Tongue (tissue), 3 donors: ENCODE measurements at places on chromosomes 7 and 10. TPM values are rescaled to one million over a fixed set of nuclear protein-coding genes. Genes with fewer than 3 reads are reported as not detected.

- no peak for DNase-seq
Measured at GRCh38 chr7:40468891-40469864, 334.4 kb downstream of the SUGCT start.

GRCh38 chr7:74307738-74308505, 18.7 kb downstream of the CLIP2 start:
- no peak for DNase-seq

DNA sequence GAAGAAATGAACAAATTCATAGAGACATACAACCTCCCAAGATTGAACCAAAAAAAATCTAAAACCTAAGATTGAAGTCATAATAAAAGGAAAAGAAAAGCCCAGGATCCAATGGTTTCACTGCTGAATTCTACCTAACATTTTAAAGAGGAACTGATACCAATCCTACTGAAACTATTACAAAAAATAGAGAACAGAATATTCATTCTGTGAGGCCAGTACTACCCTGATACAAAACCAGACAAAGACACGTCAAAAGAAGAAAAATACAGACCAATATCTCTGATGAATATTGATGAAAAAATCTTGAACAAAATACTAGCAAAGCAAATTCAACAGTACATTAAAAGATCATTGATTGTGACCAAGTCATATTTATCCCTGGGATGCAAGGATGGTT, 128.5 kb upstream of the STEAP1 start:
- DNase-seq = no peak

TAS2R39 gene
- not detected for total RNA-seq

- DNase-seq = no peak
Measured at GRCh38 chr10:130804281-130804680, 507.2 kb downstream of the TCERG1L start.

DNA sequence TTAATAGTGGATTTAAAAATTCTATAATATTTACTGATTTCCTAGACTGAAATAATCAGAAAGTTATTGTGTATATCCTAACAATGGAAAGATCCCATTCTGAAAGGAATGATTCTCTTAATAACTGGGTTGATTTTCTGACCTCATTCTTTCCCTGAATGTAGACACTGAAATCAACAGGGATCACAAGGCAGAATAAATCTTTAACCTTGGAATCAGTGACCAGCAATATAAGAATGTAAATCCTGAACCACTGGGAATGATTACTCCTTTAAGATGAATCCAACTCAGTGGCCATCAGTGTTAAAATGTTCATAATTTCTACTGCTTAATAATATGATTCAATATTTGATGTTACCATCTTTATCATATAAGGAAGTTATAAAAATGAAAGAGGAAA, 47.6 kb downstream of the ANKRD26 start:
- DNase-seq = no peak

CYP3A5 gene
- total RNA-seq = 38.5 TPM

DNA sequence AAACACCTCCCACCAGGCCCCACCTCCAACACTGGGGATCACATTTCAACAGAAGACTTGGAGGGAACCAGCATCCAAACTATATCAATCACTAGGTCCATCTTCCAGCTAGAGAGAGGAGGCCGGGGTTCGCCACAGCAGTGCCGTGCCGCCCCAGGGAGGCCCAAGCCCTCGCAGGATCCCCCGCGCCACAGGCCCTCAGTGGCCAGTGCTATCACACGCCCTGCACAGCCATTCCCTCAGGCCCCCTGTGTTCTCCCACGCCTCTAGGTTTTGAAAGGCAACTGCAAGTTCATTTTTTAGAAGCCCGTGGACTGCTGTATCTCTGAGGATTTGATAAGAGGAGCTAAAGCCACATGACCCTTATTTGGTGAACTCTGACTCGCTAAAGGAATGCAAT, 136.4 kb downstream of the OAT start:
- no peak for DNase-seq

DNA sequence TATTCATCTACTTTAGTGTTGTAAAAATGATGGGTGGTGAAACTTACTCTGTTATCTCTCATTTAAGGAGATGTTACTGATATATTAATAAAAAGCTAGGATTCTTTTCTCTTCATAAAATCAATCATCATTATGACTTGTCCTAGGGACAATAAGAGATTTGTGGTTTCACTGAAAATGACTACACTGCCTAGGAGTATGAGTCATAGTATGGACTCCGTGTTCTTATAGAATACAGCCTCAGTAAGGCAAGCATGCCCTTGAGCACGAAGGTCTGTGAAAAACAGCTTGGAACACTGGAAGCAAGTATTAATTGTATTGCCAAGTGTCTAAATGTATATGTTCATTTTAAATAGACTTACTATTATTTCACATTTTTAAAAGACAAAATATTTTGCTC, 749.2 kb upstream of the PCDH15 start:
- no peak for DNase-seq

PLXNA4 gene
- 5.7 TPM for total RNA-seq

GRCh38 chr7:12552876-12553275, 17.6 kb upstream of the SCIN start:
- DNase-seq = no peak

DNA sequence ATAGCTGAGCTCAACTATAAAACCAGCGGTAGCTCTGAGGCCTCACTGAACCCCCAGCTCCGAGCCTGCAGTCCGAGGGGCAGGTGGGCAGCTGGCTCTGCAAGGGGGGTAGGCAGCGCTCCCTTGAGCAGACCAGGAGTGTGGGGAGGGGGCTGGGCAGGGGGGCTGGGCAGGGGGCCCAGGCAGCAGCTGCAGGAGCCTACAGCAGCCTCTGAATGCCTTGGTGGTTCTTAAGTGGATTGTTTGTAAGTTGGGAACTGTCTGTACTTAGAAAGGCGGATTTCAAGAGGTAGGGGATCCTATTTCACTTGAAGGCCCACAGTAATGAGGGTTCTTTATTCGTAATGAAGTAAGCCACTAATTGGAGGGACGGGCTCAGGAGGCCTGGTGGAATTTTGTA, 72.3 kb downstream of the ICA1 start:
- peak; percentile 67 for DNase-seq

DNA sequence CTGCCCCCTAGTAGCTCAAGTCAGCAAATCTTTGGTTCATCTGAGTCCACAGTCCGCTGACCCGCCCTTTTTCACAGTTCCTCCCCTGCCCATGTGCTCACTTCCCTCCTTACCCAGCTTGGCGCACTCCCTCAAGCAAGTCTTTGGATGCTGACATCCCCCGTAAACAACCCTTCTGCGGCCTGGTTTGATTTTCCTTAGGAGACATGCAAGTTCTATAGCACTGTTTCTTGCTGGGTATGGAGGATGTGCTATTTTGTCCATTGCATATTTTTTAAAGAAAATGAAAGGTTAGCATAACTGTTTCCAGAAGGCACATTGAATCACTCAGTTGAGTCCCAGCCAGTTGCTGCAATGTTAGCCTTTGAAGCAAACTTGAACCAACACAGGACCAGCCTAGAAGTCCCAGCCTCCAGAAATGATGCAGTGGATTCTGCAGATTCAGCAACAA, 38.2 kb downstream of the HTRA1 start:
- DNase-seq = peak; percentile 67

MAGI2 gene
- 8.0 TPM for total RNA-seq

- DNase-seq = no peak
Measured at GRCh38 chr10:108894402-108895301, 1028.7 kb downstream of the XPNPEP1 start.

TFAM gene
- 28.1 TPM for total RNA-seq

DNA sequence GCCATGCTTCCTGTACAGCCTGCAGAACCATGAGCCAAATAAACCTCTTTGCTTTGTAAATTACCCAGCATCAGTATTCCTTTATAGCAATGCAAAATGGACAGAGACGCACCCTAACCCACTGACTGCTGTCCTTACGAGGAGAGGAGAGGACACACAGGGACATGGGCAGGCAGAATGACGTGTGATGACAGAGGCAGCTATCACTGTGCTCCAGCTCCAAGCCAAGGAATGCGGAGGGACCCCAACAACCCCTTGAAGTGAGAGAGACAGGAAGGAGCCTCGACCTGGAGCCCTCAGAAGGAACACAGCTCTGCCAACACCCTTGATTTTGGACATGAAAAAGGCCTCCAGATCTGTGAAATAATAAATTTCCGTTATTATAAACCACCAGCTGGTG, 46.6 kb upstream of the EBF3 start:
- DNase-seq = no peak

DNA sequence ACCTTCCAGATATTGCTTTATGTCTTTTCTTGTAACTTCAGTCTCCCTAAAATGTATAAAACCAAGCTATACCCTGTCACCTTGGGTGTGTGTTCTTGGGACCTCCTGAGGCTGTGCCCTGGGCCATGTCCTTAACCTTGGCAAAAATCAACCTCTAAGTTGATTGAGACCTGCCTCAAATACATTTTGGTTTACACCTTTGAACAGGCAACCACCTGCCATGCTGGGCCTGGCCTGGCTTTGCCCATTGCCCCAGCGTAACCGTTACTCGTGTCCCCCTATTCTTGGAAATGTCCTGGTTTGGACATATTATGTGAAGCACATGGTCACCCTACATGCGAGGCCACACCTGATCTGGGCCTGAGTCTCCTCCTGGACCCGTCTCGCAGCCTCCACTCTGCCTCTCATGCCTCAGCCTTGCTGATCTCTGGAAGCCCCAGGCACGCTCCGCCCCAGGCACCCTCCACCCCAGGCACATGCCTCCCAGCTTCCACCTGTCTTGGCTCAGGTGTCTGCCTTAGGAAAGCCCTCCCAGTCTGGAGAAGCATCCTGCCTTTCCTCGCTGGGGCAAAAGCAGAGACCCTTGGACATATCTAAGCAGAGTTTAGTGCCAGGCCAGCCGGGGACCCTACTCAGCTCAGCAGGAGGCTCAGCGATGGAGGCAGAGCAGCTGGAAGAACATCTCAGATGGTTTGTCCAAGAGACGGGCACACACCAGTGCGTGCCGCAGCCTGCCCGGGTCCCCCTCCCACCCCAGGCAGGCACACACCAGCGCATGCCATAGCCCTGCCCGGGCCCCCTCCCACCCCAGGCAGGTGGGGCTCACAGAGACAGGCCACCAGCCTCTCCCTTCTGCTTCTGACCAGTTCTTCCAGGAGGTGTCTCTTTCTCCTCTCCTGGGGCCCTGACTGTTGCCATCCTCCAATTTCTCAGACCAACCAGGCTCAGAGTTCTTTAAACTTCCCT, 4.0 kb upstream of the VIPR2 start:
- DNase-seq = no peak
